ENCODE measurements at places on chromosomes 5 and 9. TPM values are rescaled to one million over a fixed set of nuclear protein-coding genes. Genes with fewer than 3 reads are reported as not detected.

DNA sequence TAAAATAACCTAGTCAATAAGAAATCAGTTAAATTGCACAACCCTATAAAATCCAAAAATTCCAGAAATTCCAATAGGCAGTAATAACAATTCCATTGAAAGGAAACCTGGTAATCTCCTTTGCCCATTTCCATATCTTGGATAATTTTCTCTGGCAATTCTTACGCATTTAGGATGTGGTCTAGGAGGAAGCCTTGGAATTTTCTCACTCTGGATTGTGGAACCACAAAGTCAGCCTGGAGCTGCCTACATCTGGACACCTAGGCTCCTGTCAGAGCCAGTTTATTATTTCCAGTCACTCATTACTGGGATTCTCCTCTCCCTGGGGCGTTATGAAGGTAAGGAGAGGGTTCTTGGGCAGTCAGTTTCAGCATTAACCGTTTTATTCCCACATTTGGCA, 40.3 kb upstream of the GNE start:
- H3K4me1 ChIP-seq: no peaks in the 10 kb centered on the region
- H3K27me3 ChIP-seq: no peaks in the 10 kb centered on the region
- no peak for DNase-seq

The IL33 gene
- 33.9 TPM for total RNA-seq

DNA sequence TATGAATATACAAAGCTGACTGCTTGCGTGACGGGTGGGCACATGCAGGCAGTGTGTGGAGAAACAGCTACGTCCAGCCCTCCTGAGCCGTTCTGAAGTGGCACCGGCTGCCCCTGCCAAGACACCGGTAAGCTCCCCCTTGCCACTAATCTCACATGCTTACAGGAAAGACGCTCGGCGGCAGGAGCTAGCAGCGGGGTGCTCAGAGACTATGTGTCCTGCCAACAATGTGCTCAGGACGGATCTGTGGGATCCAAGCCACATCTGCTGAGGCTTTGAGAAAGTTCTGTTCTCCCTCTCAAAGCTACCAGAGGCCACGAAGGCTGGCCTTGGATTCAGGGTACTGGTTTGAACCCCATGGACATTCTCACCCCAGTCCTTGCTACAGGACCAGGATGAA, 157.2 kb upstream of the PHYKPL start:
- DNase-seq: peak; percentile 92
- H3K4me3 ChIP-seq: no peak overlapping the region

The PCDHGA9 gene
- 11.6 TPM for total RNA-seq

The PCDHA11 gene
- 2.1 TPM for total RNA-seq

DNA sequence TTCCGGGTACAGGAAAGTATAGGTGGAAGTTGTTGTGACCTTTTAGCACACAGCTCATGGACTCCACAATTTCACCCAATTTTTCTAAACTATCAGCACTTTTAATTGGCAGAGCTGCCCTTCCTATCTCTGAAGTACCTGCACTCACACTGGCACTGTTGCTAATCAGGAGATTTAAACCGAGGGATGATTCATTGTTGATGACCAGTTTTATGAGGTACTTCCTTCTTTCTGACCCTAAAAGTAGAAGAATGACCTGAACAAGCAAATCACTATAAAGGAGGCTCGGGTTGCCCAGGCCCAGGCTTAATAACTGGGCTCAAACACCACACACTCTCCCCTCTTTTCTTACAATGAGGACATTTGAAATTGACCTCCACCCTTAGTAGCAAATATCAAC, 105.9 kb downstream of the KCNN2 start:
- no peak for DNase-seq
- H3K27me3 ChIP-seq: no peaks in the 10 kb centered on the region
- no peak overlapping the region for H3K27ac ChIP-seq
- no peaks in the 10 kb centered on the region for H3K4me1 ChIP-seq
